EL (cell line): ENCODE measurements at places on chromosomes 2 and 18.
A peak's percentile ranks its signal among the peaks of the same experiment; 100 is the strongest.

DNA sequence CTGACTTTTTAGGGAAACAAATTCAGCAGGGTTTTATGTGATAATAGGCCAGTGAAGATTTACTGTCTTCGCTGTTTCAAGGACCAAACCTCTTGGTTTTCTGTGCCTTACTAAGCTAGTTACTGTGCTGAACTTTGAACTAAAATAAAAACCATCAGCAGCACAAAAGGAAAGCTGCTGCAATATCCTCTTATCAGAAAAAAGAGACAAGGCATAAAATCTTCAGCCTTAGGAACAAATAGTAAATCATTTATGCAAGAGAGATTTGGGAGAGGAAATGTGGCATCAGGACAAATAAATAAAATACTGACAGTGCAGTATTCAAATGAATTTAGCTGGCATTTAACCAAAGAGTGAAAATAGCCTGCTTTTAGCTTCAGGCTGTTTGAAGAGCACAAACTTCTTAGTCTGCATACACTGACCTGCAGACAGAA lies 64.1 kb upstream of the EHBP1 start:
- DNase-seq: peak; percentile 22

DNA sequence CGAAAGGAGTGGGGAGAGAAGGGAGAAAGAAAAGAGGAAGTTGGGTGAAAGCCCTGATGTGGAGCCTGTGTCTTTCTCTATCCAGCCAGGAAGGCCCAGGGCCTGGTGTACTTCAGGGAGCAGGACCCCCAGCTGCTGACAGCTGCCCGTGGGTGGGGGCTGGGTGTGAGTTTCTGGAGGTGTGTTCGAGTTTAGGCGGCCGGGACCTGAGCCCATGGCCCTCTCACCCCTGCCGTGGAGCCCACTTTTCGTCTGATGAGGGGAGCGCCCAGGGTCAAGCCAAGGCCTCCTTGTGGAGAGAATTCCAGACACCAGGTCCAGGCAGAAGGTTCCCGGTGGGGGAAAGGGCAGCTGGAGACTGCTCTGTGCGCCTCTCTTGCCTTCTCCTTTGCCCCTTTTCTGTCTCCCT lies 2.2 kb downstream of the SIX3 start:
- DNase-seq: no peak

DNA sequence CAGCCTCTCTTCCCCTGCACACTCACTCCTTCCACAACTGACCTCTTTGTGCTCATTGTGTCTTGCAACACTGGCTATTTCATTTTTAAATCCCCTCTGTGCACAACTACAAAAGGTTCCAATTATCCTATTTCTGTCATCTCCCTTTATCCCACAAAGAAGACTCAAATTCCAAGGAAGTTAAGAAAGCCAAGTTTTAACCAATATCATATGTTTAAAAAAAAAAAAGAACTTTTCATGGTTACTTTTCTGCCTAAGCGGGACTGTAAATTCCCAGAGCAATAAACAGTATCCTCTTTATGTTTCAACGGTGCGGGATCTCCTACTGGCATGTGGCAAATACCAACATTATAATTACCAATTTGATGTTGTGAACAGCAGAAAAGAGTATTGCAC lies 83.8 kb downstream of the DOCK10 start:
- no peak for DNase-seq

DNA sequence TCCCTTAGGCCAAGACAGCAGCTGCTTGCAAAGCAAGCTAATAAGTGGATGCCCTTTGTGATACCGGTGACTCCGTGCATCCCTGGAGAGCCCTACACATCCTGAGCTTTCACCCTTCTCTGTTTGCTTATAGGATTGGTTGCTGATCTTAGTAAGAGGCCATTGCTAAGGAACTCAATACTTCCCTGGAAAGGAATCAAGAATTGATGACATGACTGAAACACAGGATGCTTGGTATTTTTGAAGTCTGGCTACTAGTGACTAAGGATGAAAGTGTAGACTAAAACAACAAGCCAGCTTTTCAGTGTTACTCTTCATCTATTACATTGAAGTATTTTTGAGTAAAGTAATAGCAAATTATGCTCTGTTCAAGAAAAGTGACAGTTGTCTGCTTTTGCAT lies 123.0 kb upstream of the SERPINE2 start:
- peak; percentile 64 for DNase-seq

DNA sequence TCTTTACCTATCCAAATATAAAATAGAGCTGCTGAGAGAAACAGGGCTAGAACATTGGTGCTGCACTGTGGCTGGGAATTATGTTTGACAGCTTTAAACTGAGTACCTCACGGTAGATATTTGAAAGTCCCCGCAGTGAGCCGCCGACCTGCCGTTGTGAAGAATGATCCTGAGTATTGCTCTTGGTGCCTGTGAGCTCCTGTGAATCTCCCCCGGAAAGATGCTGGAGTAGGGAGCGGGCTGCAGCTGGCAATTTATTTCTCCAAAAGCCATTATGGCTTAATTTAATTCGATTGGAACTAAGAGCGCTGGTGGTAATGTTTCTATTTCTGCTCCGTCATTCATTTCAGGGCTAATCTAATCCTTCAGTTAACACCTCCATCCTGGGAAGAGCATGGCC lies 129.4 kb upstream of the TPO start:
- no peak for DNase-seq

DNA sequence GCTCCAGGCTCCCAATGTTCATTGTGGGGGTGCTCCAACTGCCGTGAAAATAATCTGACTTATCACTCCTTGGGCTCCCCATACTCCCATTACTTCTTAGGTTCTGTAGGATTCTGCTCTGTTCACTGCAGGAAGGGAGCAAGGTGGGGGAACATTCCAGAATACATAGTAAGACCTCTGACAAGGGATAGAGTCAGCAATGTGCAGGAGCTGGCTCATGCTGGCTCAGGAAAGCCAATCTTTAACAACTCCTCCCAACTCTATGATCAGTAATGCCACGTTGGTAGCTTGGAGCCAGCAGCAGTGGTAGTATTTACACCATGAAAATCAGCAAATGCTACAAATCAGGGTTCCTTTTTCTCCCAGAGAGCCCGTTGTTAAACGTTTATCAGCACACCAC lies 44.4 kb downstream of the FECH start:
- DNase-seq: peak; percentile 53
